ENCODE measurements at places on chromosomes 2 and 18. TPM values are rescaled to one million over a fixed set of nuclear protein-coding genes. Genes with fewer than 3 reads are reported as not detected.
A peak's percentile ranks its signal among the peaks of the same experiment; 100 is the strongest.

DNA sequence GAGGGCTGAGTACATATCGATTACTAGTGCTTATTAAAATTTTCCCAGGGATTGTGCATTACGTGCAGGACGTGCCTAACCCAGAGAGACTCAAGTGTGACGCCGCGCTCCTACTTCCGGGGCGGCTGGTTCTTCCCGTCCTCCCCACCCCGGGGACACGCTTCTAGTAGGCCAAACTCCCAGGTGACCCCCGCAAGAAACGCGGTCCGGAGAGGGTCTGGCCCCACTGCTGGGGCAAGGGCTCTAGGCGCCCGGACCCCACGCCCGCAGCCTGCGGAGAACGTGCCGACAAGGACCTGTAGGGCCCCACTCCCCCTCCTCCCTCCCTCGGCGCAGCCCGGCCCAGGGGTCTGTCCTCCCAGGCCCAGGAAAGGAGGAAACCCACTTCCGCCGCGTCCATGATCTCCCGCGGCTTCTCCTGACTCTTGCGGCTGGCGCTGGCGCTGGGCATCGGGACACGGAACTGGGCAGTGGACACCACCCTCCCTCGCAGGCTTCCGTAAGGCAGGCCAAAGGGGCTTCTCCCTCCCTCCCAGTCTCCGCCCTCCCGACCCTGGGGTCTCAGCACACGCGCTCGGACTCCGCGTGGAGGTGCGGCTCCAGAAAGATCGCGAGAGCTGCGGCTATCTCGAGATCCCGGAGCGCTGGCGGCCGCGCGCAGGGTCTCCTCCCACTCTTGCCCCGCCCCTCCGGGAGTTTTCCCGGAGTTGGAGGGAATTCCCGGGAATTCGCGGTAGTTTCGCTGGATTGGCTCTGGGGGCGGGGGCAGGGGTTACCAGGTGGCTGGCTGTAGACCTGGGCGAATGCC is at the start of gene DARS1:
Gene DARS1, minus strand, starts transcription at position 609 of the 808 bp plus-strand sequence. Its CDS starts 158 bp downstream, at position 451.
- DNase-seq, result peak; percentile 90

GRCh38 chr2:102116630-102117471 is 25.7 kb upstream of the IL1R1 start:
- no peak for DNase-seq

GRCh38 chr2:88659538-88659915 is 31.9 kb upstream of the RPIA start:
- DNase-seq, result no peak

DNA sequence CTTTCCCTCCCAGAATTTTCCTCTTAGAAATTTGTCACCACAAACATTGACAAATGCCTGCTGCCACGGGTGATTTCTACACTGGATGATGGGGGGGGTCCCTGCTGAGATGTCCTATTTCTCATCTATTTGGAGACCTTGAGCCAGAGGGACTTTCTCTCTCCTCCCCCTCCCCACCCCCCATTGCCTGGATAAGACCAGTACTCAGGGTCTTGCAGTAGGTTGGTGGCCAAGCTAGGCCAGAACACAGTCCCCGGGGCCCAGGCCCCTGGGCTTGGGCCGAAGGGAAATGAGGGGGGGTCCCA is 560 bp upstream of the DUSP2 start:
- DNase-seq, result no peak

GRCh38 chr2:152861349-152861942 is 143.0 kb downstream of the ARL6IP6 start:
- DNase-seq, result peak; percentile 18

GRCh38 chr2:207008105-207008990 is 69.0 kb downstream of the CPO start:
- no peak for DNase-seq

TXNDC2 gene
- not detected for total RNA-seq

GRCh38 chr18:9575558-9575957 is 38.8 kb downstream of the PPP4R1 start:
- DNase-seq, result peak; percentile 31

- DNase-seq, result peak; percentile 85
These were observed 4.2 kb upstream of the POU3F3 start for GRCh38 chr2:104849618-104850141.

DNA sequence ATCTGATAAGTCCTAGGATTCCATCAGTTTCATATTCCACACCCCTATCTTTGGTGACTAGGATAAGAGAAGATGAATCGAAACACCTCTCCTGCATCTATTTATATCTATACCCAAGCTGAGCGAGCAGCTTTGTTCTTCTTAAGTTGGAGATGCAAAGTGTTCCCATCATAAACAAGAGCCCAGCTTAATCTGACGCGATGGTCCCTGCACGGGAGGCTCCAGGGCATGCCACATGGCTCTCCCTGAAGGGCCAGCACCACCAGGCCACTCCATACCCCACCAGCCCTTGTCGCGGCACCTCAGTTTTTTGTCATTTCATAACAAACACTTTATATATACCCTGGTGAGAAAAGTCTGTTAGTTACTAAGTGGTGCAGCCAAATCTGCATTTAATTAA is 255.3 kb downstream of the L3MBTL4 start:
- DNase-seq, result no peak

DNA sequence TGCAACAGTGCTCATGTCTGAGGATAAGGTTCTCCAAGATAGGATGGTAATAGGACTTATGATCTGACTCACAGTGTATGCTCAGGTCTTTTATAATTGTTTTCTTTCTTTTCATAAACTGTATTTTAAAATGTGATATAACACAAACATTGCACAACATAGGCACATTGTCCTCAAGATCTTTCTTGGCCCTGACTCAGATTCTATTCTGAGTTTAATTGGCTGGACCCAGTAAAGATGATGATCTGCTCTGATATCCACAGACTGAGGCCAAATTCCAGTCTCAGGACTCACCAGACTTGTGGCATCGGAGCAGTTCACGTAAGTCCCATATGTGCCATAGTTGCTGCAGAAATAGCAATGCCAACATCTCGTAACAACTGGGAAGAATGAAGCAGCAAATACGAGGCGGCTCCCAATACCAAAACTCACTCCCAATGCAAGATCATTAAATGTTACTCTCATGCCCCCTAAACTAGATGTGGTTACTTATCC is 448.9 kb upstream of the SLC14A2 start:
- no peak for DNase-seq

- no peak for DNase-seq
These were observed 2.5 kb upstream of the OSR1 start for GRCh38 chr2:19360966-19361321.

- no peak for DNase-seq
These were observed 7.2 kb downstream of the CDC42EP3 start for GRCh38 chr2:37664231-37664643.

DNA sequence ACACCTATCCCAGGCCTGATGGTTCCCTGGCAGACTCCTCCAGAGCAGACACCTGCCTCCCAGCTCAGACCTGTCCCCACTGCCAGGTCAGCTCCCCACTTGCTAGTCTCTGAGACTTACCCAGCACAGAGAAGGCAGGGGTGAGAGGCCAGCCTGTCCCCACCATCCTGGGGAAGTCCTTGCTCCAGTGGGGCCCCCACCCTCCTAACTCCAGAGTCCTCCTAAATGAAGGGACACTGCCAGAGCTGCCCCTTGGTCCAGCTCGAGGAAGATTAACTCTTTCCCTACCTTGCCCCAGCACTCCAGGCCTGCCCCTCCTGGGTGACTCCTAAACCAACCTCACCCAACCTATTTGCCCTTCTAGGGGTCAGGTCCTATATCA is 30.4 kb upstream of the TNS1 start:
- DNase-seq, result no peak

DNA sequence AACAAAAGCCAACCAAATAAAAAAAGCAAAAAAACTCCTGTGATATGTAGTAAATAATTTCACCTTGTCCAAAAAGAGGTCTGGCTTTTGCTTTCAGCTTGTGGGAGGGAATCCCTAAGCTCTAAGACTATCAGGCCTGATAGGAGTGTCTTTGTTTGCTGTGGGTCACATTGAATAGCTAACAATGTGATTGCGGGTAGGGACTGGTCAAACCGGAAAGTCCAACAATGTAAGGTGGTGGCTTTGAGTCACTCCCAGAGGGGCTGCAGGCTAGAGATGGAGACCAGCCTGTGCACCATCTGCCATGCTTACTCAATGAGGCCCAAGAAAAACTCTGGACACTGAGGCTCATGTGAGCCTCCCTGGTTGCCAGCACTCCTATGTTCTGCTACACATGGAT is 192.9 kb downstream of the TFCP2L1 start:
- DNase-seq, result no peak

GRCh38 chr18:36811430-36811829 is 17.4 kb downstream of the TPGS2 start:
- DNase-seq, result no peak

- no peak for DNase-seq
These were observed 15.2 kb downstream of the MFSD2B start for GRCh38 chr2:24024996-24025663.

DNA sequence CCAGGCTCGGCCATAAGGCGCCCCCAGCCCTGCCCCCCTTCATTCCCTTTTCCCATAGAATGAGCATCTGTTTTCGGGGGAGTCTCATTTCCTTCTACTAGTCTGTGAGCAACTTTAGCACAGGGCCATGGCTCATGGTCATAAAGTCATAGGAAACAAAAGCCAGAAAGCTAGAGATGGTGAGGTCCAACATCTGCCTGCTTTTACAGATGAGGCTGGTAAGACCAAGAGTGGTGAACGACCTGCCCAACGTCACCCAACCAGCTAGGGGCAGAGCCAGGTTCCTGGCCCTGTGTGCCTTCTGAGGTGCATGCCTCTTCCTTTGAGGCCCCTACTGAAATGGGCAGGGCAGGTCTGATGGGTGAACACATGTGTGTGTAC is 212.7 kb downstream of the DYSF start:
- no peak for DNase-seq

- peak; percentile 25 for DNase-seq
These were observed 26.1 kb upstream of the SPTBN1 start for GRCh38 chr2:54429811-54430551.

DNAJC5G gene
- total RNA-seq, result not detected

GRCh38 chr2:143852759-143853158 is 667.2 kb downstream of the ZEB2 start:
- DNase-seq, result peak; percentile 23

DNA sequence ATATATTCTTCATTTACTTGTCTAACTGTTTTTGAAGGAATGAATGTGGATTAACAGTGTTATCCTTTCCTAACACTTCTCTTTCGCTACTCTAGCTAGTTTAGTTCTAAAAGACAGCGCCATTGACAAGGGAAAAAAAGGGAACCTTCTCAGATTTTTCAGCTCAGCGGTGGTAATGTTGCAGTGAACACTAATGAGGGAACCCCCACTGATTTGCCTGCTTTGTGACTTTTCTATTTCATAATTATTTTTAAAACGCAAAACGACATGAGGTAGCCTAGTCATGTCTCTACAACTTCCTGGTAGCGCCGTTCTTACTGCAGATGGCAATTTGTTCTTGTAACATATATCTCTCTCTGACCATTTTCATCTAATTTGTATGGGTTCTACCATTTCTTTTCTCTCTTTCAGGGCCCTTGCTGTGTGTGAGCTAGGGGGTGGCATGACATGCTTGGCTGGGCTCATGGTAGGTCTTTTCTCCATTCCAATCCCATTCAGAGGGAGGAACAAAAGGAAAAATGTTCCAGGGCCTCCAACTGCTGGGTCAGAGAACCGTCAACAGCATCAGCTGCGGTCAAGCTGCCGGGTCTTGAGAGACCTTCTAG is 235.5 kb upstream of the SIX3 start:
- no peak for DNase-seq

- no peak for DNase-seq
These were observed 41.7 kb downstream of the GALNT1 start for GRCh38 chr18:35623255-35623654.

WNT10A gene
- 1.3 TPM for total RNA-seq

SPHKAP gene
- not detected for total RNA-seq

KLHL41 gene
- not detected for total RNA-seq

- DNase-seq, result no peak
These were observed 98.0 kb downstream of the CCDC138 start for GRCh38 chr2:108884619-108885018.

DNA sequence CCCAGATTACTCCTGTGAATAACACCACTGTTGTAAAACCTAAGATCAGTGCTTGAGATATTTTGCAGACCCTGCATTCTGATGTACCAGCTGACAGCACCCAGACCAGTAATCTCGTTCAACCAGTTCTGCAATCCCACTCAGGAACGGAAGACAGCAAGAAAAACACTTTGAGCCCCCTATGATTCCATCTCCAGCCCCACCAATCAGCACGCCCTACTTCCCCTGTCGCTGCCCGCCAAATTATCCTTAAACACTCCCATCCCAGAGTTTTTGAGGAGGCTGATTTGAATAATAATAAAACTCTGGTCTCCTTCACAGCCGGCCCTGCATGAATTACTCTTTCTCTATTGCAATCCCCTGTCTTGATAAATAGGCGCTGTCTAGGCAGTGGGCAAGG is 173.9 kb upstream of the CDH2 start:
- DNase-seq, result no peak

DNA sequence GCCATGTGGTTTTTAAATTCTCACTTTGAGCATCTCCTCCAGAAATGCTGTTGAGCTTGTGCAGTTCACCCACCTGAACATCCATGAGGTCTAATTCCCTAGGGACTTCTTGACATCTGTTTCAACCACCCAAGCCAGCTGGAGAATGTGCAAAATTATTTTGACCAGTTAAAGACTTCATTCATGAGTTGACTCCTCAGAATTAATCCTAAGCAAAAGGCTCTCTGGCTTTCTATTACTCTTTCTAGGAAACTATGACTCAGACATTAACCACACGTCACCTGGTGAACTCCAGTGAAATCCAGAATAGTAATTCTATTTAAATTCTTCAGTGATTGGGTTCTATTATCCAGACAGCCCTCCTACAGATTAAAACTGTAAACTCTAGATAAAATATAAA is 247.5 kb downstream of the NBAS start:
- no peak for DNase-seq

DNA sequence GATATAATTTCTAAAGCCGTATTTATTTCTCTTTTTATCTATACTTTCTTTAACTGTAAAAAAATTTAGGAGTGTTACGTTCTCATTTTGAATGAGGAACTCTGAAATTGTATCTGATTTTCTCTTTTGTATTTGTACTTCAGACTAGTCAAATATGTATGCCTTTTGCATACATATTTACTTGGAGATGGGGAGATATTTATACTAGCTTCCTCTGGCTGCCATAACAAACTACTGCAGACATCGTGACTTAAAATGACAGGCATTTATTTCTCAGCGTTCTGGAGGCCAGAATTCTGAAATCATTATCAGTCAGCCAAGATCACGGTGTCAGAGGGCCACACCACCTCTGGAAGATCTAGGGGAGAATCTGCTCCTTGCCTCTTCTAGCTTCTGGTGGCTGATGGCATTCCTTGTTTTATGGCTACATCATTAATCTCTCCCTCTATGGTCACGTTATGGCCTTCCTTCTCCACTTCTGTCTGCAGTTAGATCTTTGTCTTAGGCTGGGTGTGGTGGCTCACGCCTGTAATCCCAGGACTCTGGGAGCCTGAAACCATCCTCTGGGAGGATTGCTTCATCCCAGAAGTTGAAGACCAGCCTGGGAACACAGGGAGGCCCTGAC is 8.2 kb downstream of the LCLAT1 start:
- no peak for DNase-seq

- no peak for DNase-seq
These were observed 7.1 kb downstream of the MYCN start for GRCh38 chr2:15947431-15947830.

SERPINB12 gene
- not detected for total RNA-seq

SLC38A11 gene
- total RNA-seq, result not detected

GPR39 gene
- total RNA-seq, result not detected

MROH2A gene
- not detected for total RNA-seq

Data from activated naive CD4-positive, alpha-beta T cell treated with anti-CD3 and anti-CD28 coated beads for 36 hours (primary cell).